HL-60 (cell line): ENCODE measurements at places on chromosomes 2 and 18.

DNA sequence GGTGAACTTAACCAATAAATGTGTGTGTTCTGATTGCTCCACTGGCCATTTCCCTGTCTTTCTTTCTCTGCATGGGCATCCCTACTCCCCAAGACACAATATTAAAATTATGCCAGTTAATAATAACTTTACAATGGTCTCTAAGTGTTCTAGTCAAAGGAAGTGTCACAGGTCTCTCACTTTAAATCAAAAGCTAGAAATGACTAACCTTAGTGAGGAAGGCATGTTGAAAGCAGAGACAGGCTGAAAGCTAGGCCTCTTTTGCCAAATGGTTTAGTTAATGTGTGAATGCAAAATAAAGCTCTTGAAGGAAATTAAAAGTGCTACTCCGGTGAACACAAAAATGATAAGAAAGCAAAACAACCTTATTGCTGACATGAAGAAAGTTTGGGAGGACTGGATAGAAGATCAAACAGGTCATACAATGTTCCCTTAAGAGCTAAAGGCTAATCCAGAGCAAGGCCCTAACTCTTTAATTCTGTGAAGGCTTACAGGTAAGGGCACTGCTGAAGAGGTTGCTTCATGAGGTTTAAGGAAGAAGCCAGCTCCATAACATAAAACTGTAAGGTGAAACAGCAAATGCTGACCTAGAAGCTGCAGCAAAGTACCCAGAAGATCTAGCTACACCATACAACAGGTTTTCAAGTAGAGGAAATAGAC, 44.0 kb upstream of the ARHGAP15 start:
- no peak for DNase-seq

- DNase-seq = no peak
Measured at GRCh38 chr2:219045937-219046550, 4.7 kb upstream of the CFAP65 start.

DNA sequence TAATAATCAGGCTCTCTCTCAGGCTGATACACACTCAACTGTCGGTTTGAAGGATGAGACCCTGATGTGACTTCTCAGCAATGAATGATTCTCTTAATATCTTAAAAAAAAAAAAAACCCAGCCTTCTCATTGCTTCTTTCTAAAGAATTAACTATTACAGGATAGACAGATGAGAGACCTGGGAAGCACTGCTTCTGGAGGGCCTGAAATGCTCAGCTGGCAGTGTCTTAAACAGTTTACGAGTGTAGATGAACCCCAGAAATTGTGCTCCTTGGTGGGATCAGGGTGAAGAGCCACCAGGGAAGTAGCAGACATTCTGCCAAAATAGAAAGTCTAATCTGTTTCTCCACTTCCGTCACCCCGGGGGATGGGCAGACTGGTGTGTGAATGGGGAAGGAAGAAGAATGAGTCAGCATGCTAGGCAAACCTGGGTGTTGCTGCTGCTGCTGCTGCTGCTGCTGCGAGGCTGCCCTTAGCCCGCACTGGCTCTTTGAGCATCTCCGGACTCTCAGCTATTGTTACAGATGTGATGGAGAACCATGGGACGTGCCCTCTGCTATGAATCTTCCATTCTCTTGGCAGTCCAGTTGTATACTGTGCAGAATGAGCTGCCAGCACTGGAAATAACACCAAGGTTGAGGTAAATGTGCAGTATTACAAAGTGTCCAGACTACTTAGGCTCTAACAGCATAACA, 158.4 kb downstream of the SETBP1 start:
- peak; percentile 69 for DNase-seq

GRCh38 chr2:5098286-5098685, 593.9 kb upstream of the SOX11 start:
- DNase-seq = no peak

DNA sequence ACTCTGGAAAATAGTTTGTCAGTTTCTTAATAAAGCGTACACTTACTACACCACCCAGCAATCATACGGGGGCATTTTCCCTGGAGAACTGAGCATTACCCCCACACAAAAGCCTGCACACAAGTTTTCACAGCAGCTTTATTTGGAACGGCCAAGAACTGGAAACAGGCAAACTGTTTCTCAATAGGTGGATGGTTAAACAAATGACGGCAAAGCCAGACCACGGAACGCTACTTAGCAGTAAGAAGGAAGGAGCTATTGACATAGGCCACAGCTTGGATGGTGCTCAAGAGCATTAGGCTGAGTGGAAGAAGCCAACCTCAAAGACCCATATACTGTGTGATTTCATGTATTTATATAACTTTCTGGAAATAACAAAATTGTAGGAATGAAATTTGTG, 9.0 kb downstream of the MALL start:
- no peak for DNase-seq

GRCh38 chr18:52427521-52428175, 87.7 kb downstream of the DCC start:
- DNase-seq = no peak

DNA sequence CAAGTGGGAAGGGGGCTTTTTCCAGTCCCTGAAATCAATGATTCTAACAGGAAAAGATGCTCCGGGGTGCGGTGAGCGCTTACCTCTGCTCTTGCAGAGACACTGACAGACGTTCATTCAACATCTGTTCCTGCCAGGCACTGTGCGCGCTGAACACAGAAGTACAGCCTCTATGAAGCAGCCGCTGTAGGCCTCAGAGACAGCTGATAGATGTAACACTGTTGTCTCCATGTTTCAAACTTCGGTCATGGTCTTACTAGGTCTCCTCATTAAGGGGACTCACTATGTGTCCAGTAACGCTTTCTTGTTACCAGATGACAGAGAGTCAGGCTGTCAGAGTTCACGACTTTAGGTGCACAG, 649 bp upstream of the CLIP4 start:
- DNase-seq = no peak

DNA sequence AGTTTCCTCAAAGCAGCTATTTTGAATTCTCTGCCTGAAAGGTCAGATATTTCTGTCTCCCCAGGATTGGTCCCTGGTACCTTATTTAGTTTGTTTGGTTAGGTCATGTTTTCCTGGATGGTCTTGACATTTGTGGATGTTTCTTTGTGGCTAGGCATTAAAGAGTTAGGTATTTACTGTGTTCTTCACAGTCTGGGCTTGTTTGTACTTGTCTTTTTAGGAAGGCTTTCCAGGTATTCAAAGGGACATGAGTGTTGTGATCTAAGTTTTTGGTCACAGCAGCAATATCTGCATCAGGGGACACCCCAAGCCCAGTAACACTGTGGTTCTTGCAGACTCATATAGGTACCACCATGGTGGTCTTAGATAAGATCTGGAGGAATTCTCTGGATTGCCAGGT, 11.8 kb downstream of the MYO3B start:
- no peak for DNase-seq

- no peak for DNase-seq
Measured at GRCh38 chr2:19769513-19769912, 132.3 kb downstream of the TTC32 start.

- no peak for DNase-seq
Measured at GRCh38 chr18:12257996-12258718, 4.0 kb downstream of the CIDEA start.

DNA sequence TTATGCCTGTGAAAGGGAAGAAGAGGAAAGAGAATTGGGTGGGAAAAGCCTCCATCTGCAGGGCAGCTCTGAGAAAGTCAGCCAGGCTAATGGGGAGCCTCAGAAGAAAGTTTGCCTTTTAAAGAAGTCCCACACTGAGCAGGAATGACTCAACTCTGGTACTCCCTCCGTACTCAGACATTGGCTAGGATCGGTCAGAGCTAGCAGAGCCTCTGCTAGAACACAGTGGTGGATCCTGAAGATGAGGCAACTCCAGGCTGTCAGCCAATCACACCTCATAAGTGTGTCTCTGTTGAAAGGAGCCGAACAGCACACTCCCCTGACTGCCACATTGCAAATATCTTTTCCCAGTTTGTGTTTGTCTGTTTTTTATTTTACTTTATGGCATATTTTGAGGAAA, 96.9 kb downstream of the HNRNPLL start:
- no peak for DNase-seq

DNA sequence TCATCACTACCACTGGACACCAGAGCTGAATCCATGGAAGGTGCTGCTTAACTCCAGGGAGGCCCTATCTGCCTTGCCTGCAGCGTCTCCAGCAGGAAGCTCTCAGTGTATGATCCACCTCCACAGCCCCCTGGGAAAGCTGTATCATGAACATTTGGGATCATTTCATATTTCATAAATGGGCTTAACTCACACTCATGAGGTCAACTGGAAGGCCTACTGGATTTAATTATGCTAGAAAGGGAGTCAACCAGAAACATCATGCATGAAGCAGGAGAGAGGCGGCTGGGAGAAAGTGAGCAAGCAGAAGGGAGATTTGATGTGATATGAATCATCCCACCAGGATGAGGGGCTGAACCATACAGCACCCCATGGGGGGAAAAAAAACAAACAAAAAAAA, 537.7 kb downstream of the TNS1 start:
- DNase-seq = no peak

DNA sequence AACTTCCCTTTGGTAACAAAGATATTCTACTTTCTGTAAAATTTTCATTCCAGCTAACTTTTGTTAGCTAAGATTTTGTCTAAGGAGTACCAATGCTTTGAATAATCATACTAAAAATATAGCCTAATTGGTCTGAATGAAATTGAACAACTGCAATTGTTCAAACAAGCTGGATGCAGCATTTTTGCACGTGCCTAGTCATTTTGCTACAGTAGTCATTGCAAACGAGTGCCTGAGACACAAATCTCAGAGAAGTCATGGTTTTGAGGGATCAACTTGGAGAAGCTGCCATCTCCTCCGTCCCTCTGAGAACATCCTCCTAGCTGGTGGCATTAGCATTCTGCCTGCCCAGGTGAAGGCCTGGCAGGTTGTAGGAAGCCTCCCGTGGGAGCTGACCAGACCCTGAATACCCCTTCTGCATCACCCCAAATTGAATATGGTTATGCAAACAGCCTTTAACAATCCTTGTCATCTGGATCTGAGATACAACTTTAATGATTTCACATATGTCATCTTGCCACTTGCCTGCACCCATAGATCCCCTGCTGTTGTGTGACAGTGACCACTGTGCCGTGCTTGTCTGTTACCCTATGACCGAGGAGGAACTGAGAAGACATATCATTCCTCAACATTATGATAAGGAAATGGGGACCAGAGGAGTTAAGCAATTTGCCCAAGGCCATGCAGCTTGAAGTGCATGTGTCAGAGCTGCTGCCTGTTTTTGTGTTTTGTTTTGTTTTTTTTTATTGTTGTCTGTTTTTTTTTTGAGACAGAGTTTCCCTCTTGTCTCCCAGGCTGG, 29.1 kb upstream of the MGAT4A start:
- DNase-seq = peak; percentile 81

GRCh38 chr18:57931038-57931437, 113.0 kb upstream of the NEDD4L start:
- no peak for DNase-seq

GRCh38 chr18:9239720-9240119, 94.9 kb upstream of the TWSG1 start:
- no peak for DNase-seq
